ENCODE measurements at places on chromosomes 5 and 9.

DNA sequence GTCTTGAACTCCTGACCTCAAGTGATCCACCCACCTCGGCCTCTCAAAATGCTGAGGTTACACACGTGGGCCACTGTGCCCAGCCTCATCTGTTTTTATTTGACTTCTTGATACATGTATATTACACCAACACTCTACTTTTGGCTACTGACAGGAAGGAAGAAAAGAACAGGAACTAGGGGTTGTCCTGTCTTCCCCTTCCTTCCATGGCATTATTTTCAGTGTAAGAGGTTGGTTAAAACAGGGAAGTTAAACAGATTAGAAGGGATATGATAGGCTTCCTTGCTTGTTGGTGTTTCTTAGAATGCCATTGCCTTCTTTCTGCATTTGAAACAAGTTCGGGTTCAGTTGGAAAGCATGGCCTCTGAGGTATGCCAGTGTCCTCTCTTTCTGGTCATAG, 312.8 kb downstream of the NDUFS4 start:
- DNase-seq, result no peak

- no peak for DNase-seq
Measured at GRCh38 chr9:124392871-124393460, 22.3 kb downstream of the PSMB7 start.

DNA sequence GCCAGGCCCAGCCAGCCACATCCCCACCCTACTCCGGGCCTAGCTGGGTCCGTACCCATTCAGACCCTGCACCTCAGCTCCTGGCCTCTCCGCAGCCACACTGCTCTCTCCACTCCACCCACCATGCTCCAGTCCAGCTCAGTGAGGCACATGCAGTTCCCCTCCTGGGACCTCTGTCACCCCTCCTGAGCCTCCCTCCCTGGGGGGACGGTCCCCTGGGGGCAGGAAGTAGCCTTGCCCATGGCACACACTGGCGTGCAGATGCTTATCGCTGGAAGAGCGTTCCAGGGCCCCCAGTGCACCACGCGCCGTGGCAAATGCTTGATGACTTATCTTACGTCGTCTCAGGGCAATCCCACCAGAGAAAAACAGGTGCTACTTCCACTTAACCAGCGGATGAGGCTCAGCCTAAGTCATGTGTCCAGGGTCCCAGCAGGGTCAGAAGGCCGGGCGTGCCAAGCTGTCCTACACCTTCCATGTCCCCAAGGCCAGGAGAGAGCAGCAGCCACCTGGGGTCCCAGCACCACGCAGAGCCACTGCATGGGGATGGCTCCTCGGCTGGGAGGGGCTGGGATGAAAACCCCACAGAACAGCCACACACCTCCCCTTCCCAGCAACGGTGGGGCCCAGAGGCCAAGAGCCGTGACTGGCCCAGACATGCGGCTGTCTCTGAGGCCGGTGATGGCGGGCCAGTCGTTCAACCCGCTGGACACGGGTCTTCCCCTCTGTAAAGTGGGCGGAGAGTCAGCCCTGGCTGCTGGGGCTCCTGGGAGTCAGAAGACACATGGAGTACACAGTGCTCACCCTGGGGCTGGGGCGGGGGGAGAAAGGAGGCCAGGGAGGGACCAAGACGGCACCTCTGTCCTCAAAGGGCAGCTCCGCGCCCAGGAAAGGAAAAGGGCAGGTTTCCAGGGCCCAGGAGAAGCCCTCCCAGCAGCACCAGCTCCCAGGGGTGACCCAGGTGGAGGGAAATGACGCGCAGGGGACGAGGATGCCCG, 2.6 kb upstream of the CCDC187 start:
- no peak for DNase-seq

DNA sequence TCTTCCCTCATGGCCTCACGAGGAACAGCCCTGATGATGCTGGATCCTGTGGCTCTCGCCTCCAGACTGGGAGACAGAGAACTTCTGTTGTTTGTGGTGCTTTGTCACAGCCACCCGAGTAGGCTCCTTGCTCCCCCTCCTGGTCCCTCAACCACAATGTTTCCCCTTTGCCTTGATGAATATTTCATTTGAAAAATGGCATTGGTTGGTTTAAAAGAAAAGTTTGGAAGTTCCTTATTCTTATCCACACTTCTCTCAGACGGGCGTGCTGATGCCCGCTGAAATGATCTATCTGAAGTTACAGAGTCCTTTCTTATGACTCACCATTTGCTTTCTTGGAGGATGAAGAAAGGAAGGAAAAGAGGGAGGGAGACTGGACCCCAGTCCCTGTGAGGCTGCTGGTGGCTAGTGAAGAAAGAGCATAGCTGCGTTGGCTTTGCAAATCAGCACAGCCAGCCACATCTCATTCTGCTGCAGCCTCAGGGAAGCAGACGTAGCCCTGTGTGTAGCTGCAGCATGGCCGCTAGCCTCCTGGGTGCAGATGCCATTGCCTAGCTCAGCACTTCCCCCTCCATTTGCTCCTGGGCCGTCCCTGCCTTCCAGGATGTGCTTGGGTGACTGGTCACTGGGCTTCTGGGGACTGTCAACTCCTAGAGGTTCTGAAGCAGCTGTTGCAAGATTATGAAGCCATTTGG, 185.9 kb downstream of the ERCC6L2 start:
- DNase-seq, result no peak

DNA sequence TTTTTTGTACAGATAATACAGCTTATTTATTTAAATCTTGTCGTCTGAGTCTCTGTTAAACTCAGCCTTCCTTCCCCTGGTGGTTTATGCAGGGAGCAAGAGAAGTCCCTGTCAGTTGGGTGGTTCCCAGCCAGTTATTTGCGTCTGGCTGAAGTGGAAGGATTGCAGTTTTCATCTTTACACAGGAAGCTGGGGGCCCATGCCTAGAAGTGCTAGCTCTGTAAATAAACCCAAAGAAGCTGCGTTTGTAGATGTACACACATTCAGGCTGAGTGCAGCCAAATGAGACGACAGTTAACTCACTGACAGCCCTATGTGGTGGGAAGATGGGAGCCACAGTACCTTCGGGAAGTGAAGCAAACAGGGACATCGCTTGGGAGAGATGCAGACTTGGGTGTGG, 122.1 kb downstream of the SAXO1 start:
- DNase-seq, result no peak

DNA sequence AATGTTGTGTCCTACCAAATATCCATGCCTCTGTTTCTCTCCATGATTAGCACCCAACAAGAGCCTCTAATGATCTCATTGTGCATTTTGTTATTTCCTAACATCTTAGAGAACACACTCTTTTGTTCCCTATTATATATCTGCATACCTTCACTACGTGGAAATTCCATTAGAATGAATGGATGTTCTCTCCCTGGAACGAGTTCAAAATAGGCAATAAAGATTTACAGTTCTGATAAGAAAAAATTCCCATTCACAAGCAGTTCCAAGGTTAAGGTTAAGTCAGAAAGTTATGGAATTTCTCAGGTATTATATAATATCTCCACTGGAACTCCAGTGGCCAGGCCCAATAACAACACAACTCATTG, 83.7 kb downstream of the TRPM6 start:
- no peak for DNase-seq

DNA sequence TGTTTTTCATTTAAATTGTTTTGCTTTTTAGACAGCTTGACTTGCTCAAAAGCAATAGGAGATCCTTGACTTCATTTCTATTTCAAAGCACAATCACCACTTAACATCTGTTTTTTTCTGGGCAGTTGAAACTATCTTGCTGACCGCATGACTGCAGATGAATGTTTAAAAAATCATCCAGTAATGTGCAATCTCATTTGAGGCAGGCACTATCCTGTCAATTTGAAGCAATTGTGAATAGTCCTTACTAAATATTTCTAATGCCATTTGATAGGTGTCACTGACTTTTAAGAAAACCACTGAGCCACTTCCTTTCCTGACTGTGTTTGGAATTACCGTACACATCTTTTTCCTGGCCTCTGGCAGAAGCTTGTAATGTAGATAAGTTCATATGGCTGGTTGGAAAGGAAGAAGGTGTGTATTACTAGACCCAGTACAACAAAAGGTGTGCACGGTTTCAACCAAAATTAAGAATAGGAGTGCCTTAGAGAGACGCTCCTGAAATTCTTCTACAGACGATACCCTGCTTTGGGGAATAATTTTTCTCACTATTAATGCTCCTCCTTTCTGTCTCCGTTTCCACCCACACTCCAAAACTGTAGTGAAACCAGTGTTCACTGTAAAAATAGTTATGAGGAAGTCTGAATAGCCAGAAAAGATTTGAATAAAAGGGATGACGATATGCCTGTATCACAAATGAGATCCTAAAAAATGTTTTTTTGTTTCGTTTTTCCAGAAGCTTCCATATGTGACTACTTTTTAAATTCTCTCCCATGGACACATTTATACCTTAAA, 136.7 kb upstream of the MOCS2 start:
- DNase-seq, result no peak

GRCh38 chr9:80504601-80505230, 933.0 kb downstream of the TLE4 start:
- DNase-seq, result no peak

All from NCI-H187 (cell line).